ENCODE measurements at places on chromosomes 4 and X.

GRCh38 chrX:37608156-37608555 is 36.7 kb downstream of the LANCL3 start:
- no peak for DNase-seq

GRCh38 chrX:10722851-10723250 is 102.5 kb upstream of the MID1 start:
- no peak for DNase-seq

DNA sequence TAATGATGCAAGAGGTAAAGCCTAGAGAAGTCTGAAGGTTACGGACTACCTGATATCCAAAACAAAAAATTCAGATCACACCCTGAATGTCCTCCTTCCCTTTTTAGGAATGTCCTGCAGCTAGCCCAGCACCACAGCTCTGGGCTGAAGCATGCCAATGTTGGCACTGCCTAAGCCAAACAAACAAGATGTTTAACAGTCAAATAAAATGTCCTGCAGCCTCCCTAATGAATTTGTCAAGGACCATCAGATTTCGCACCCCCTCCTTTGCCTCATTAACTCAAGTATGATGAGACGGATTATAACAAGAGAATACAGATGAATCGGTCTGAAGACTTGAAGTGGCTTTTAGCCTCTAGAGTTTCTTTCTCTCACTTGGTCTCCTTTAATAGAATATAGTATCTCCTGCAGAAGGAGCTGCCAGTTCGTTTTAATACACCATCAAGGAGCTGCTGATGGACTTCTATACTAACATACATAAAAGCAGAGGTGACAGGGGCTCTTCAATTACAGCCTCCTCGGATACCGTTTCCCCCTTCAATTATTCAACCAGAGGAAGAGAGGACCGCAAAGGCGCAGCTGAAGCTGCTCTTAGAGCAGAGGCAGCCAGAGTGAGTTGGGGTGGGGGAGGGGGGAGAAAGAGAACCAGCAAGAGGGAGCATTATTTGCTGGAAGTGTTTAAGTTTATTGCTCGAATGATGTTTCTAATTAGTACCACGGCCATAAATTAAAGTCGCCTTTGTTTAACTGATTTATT is 3.0 kb upstream of the MAB21L2 start:
- DNase-seq, result no peak

GRCh38 chr4:176668324-176668723 is 124.4 kb downstream of the VEGFC start:
- DNase-seq, result no peak

DNA sequence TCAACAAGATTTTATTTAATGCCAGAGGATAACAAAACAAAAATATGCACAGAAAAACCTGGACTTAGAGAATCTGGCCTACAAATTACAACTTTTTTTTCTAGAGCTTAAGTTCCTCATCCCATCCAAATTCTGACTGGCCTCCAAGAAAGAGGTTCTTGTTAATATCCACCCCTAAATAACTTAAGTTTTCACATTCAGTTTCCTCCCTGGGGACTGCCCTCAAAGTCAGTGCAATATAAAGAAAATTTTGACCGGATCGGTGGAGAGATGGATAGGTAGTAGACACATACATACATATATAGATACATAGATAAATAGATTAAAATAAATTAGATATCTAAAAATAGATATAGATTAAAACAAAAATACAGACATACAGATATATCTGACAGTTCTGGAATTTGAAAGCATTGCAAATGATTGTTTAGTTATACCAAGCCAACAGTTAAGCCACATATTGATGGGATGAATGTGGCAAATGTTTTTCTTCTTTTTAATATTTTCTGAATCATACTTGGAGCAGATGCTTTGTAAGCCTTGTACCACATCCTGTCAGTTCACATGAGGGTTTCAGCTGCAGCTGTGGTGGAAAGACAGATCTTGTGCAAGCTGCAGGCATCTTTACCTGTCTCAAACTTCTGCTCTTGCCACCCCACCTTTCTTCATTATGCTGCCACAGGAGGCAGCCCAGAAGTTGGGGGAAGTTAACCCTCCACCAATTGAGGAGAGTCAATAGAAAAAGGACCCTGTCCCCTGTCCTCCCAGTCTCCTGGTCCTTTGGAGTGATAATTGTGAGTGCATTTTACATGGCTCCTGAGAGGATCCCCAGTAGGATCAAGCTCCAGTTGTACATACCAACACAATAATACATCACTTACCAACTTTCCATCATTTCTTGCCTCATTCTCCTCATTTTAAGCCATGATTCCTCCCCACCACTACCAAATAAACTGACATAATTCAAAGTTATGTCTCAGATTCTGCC is 58.5 kb upstream of the PRDM8 start:
- DNase-seq, result no peak

GRCh38 chr4:124304941-124305340 is 407.6 kb downstream of the ANKRD50 start:
- no peak for DNase-seq

DNA sequence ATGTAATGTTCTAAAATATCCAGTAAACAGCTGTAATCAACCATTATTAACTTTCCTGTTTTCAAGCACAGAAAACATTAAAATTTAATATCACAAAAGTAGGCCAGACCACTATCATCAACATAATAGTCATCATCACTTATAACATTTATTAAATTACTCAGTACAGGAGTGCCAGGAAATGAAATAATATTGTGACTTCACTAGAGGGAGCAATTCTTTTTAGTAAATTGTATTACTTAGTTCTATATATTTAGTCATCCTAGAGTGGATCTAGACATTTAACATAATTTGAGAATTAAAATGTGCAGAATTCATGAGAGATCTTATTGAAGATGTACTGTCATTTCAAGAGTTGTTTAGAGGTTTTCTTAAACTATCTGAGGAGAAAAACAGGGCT is 33.6 kb downstream of the PITX2 start:
- no peak for DNase-seq

GRCh38 chr4:26151615-26152014 is 169.2 kb upstream of the RBPJ start:
- no peak for DNase-seq

DNA sequence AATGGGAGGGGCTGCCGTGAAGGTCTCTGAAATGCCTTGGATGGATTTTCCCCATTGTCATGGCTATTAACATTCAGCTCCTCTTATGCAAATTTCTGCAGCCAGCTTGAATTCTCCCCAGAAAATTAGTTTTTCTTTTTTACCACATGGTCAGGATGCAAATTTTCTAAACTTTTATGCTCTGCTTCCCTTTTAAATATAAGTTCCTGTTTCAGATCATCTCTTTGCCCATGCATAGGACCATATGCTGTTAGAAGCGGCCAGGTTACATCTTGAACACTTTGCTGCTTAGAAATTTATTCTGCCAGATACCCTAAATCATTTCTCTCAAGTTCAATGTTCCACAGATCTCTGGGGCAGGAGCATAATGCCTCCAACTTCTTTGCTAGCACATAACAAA is 13.8 kb upstream of the CLDN34 start:
- no peak for DNase-seq

- DNase-seq, result no peak
These were observed 23.1 kb downstream of the MOSPD2 start for GRCh38 chrX:14896273-14896672.

- no peak for DNase-seq
These were observed 487.7 kb downstream of the TECRL start for GRCh38 chr4:63921561-63921960.

GRCh38 chrX:131650637-131651410 is 107.0 kb downstream of the OR13H1 start:
- no peak for DNase-seq

- DNase-seq, result no peak
These were observed 184.0 kb upstream of the FSTL5 start for GRCh38 chr4:162347842-162348213.

DNA sequence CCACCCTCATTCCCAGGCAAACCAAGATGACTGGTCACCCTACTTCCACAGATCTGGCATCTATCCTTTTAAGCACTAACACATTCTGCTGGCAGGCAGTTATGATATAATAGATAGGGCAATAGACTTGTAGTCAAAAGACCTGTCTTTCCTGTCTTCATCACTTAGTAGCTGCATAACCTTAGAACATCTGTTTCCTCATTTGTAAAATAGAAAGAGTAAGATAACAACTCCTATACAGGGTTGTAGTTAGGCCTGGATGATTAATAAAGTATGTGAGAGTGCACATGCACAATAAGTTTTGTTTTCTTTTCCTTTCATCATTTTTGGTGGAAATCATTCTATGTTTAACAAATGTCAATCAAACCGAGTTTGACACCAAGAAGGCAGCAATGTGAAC is 72.1 kb downstream of the GPR82 start:
- no peak for DNase-seq

GRCh38 chrX:131057706-131058105 is 440 bp upstream of the ARHGAP36 start:
- no peak for DNase-seq

DNA sequence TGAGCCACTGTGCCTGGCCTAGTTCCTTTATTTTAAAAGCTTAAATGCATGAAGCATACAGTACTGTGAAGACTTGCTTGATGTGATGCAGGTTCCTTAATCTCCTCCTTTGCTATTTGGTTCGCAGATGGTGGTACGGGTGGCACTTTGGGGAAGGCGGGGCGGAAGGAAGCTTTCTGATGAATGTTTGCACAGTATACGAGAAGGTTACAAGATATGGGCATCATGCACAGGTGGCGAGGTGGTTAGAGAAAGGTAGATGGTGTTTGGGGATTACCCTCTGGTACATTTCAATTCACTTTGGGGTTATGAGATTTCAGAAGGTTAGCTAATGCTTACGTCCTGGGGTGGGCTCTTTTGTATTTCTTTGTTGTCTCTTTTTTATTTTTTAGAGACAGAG is 17.2 kb downstream of the RHOH start:
- no peak for DNase-seq

- no peak for DNase-seq
These were observed 50.1 kb downstream of the STARD8 start for GRCh38 chrX:68697465-68698125.

- DNase-seq, result no peak
These were observed 95.4 kb upstream of the NUDT6 start for GRCh38 chr4:123017636-123018395.

DNA sequence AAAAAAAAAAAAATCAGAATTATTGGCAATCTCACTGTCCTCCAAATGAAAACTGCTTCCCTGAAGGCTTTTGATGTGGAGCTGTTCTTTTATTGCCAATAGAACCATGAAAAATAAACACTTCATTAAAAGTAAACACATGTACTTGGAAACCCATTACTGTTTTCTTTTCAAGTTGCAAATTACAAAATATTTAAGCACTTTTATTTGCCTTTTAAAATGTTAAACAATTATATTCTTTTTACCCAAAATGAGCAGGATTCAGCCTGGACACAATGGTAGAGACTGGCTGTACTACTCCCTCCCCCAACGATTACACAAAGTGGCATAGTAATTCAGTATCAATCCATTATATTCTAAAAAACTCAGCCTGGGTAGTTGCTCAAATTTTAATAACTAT is 60.9 kb downstream of the SH2D1A start:
- no peak for DNase-seq

GRCh38 chr4:66639361-66639760 is 905.9 kb downstream of the CENPC start:
- no peak for DNase-seq

DNA sequence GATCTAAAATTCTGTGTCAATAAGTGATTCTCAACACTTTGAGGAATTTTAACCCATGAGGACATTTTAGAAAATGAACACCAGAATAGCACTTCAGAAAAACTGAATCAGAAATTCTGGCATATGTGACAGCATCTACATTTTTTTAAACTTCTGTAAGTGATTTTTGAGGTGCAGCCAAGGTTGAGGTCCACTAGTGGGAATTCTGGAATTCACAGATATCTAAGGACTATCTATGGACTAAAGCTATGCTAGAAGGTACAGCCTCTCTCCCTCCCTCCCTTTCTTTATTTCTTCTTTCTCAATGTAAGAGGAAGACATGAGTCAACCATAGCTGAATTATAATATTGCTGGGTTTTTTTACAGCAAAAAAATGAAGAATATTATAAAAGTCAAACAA is 508.2 kb upstream of the ATOH1 start:
- DNase-seq, result no peak

DNA sequence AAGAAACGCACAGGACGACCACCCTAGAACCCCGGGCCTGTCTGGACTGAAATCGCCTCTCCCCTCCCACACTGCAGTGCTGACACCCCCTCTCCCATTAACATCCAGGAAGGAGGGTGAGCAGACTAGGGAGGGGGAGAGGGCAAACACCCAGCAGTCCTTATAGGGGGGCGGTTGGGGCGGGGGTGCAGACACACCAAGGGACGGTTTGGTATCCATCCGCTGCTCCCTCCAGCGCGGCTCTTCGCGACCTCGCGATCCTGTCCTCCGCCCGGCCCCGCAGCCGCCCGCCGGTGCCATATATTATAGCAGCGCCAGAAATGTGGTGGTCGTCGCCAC is 411 bp upstream of the GPRASP1 start:
- no peak for DNase-seq

- no peak for DNase-seq
These were observed 38.4 kb downstream of the HTT start for GRCh38 chr4:3112609-3113469.

DNA sequence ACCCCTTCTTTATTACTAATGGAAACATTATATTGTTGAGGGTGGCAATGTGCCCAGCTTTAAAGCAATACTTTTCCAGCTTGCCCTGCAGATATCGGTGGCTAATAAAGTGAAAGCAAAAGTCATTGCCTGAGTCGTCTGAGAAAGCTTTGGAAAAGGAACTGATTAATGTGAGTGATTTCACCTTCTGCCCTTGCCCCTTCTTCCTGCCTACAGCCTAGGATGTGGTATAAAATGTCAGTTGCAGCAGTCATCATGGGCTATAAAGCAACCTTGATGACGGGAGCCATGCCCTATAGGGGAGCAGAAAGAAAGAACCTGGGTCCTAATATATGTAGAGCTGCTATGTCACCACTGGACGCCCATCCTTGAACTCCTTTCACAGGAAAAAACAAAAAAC is 132.4 kb upstream of the USP9X start:
- DNase-seq, result no peak

- DNase-seq, result no peak
These were observed 13.2 kb downstream of the SNX25 start for GRCh38 chr4:185222598-185222997.

DNA sequence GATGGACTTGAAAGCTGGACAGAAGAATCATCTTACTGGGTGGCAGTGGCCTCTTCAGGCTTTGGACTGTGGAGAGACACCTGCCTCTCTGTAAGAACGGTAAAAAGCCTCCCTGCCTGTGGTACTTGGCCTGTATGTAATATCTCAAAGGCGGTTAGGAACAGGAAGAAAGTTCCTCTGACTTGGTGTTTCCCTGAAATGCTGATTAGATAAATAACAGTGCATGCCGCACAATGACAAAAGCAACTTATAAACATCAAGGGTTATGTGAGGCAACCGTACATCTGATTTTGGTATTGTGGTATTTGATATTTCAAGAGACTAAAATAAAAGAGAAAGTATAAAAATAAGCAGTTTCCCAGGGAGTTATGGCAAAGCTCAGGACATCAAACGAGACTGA is 92.4 kb upstream of the SORBS2 start:
- no peak for DNase-seq

- no peak for DNase-seq
These were observed 6.9 kb downstream of the LSM6 start for GRCh38 chr4:146182443-146182842.

GRCh38 chrX:27307546-27307945 is 155.6 kb downstream of the PPP4R3C start:
- no peak for DNase-seq
